ENCODE measurements at places on chromosomes 3 and 15.

DNA sequence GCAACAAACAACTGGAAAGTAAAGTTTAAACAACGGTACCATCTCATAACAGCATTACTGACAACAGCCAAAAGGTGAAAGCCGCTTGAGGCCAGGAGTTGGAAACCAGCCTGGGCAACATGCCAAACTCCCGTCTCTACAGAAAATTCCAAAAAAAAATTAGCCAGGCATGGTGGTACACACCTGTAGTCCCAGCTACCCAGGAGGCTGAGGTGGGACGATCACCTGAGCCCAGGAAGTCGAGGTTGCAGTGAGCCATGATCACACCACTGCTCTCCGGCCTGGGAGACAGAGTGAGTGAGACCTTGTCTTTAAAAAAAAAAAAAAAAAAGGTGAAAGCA, 4.4 kb downstream of the TNK2 start:
- DNase-seq = no peak

- no peak for DNase-seq
Observed at GRCh38 chr15:74961616-74962015, 5.0 kb upstream of the RPP25 start.

DNA sequence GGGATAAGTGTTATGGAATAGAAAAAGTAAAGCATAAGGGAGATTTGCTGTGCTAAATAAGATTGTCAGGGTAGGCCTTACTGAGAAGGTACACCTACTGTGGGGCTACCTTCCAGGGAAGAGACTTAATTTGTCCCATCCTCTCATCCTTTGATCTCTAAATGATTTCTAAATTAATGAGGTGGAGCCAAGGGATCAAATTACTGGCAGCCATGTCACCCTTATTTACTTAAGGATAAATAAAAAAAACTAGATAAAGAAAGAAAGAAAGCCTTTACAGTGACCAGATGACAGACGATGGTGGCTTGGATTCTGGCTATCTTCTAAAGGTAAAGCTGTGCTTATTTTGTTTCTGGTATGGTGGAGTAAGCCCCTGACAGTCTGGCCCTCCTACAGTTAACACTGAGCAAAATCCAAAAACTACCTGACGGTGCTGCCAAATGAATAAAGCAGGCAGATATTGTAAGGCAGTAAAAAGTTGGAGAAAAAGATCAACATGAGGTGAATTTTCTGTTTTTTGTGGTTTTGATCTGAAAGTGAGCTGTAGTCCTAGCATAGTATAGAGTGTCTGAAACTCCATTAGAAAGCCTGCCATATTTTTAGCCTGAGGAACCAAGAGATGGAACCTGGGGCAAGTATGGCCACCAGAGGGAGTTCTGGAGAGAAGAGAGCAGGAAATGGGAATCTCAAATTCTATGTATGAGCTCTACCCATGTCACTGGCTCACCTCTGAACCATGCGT, 285.1 kb upstream of the MANF start:
- DNase-seq = no peak

DNA sequence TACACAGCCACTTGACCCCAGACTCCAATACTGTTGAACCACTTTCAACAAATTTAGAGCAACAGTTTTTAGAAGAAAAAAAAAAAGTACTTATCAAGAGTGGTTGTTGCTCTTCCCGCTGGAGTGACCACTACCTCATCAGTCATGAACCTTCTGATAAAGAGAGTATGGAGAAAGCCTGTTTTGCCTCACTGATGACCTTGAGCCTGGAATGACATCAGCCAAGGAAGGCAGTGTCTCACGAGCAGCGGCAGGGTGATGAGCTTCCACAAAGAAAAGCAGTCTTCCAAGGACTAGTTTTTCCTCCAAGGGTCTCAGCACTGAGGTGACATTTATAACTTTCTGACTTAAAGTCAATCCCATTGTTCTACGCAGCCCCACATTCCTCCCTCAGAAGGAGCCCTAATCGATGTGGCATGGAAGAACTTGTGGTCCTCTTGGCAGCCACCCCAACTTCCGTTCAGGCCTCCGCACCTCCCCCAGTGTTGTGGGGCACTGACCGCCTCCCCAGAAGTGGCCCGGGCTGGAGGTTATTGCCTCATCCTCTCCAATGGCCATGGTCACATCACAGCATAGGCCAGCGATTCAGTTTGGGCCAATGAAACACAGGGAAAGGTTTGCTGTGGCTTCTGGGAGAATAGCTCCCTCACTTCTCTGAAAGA, 1.8 kb upstream of the CYP11A1 start:
- DNase-seq = no peak

DNA sequence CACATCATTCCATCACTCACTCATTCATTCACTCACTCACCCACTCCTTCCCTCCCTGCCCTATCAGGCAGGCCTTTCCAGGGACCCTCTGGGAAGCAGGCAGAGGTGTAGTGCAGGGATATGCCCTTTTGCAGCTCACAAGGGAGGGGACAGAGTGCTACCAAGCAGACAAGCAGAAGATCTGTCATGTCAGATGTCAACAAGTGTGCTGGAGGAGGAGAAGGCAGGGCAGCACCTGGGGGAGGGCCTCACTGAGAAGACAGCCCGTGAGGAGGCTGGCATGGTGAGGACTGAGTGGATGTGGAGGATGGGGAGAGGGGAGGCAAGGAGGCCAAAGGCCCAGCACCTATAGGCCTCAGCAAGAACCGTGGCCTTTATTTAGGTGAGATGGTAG, 15.3 kb downstream of the ABTB1 start:
- DNase-seq = no peak

GRCh38 chr15:76584868-76585575, 248.4 kb downstream of the ISL2 start:
- DNase-seq = no peak

DNA sequence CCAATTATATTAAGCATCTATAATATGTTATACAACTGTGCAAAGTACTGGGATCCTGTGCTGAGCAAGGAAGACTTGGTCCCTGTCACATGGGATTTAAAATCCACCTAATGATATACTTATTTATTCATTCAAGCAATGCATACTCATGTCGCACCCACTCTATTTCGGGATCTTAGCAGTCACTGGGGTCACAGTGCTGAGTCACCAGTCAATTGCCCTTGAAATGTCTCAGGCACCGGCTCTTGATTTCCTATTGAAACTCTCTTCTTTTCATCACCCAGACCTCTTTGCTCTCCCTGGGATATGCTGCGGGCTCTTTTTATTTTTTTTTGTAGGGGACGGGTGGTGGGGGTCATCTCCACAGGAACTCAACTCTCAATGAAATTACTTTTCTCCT, 194.5 kb upstream of the GAP43 start:
- DNase-seq = no peak

- DNase-seq = no peak
Observed at GRCh38 chr15:92140796-92141195, 252.9 kb upstream of the ST8SIA2 start.

DNA sequence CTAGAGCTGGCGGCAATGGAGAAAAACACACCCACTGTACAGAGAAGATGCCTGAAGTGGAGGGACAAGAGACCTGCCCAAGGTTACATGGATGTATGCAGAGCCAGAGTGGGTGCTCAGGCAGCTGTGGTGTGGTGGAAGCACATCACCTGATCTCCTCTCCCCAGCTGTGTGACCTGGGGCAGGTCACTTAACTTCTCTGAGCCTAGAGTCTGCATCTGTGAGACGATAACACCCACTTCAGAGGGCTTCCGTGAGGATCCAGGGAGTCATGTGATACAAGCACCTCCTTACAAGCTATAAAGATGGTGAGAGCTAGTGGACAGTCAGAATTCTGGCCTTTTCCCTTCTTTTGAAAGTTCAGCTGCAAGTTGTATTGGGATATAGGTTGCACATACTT, 55.1 kb upstream of the HERC1 start:
- DNase-seq = no peak

DNA sequence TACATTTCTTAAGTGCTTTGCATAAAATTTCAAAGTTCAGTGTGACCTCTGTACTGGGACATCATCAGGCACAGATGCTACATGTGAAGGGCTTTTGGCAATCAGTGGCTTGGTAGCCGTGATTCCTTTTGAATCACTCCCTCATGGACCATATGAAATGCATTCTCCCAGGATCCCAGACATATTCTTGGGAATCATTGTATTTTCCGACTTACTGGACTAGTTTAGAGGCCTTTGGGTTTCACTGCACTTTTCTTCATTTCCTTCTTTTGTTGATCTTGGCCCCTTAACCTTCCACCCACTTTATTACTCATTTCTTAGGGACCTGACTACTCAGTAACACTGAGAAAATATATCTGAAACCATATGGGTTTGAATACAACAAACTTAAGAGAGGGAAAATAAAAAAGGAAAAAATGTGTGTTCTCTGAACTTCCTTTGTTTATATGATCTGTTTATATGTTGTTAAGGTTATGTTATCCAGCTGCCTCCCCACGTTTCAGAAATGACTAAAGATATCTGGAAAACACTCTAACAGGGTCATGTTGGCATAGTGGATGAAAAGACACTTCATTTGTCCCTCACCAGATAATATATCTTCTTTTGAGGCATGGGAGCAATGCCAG, 35.1 kb downstream of the HMG20A start:
- no peak for DNase-seq

DNA sequence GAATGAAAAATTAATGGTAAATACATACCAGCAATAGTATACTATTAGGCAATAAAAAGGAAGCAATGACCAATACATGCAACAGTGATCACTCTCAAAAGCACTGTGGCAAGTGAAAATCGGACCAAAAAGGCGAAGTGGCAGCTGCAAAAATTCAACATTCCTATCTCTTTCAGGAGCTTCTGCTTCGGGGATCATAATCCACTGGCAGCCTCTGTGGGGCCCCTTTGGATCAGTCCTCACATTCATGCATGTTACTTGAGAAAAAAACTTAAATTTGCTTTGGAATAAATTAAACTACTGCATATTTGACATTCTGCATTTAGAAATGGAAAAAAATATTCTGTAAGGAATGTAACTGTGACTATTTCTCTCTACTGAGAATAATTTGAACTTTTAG, 425.6 kb downstream of the NR2F2 start:
- no peak for DNase-seq

DNA sequence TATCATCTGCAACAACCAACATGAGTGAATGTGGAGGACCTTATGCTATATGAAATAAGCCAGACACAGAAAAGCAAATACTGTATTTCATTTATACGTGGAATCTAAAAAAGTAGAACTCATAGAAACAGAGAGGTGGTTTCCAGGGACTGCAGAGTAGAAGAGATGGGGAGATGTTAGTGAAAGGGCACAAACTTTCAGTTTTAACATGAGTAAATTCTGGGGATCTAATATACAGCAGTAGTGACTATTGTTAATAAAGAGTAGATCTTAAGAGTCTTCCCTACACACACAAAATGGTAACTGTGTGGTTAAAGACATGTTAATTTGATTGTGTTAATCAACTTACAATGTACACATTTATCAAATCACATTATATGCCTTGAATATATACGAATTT, 20.9 kb upstream of the MELTF start:
- DNase-seq = no peak

GRCh38 chr3:106029954-106030626, 161.3 kb upstream of the CBLB start:
- DNase-seq = no peak

DNA sequence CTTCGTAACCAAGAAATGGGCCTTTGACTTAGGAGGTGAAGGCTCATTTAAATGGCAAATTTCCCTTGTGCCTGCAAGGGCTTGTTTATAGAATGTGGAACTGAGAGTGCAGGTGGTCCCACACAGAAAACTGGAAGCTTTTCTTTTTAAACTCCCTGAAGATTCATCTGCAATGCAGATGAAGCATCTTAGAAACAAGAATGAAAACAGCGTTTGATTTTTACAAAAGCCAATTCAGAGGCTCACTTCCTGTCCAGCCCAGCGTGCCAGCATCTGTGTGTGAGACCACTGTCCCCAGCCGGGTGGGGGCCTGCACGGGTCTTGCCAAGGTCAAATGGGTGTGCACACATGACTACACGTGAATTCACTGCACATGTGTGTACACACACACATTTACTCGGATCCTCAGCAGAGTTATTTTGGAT, 94.7 kb downstream of the LINGO1 start:
- DNase-seq = no peak

DNA sequence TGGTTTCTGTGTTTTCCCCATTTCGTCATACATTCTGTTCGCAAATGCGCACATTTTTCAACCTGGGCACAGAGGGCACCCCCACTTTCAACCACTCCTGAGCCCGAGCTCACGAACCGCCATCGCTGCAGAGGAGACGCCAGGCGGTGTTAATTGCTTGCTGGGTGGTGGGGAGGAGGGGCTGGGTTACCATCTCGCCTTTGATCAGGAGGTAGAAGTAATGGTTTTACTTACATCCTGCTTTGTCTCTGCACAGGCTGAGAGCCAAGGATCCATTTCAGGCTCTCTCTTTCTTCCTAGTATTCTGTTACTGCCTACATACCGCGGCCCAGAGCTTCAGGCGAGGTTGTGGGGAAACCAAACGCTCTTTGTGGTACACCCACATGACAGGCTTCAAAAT, 177.3 kb upstream of the WNT5A start:
- no peak for DNase-seq

- DNase-seq = no peak
Observed at GRCh38 chr3:37107846-37108245, 66.5 kb downstream of the LRRFIP2 start.

- no peak for DNase-seq
Observed at GRCh38 chr15:39807791-39808190, 25.1 kb upstream of the FSIP1 start.

DNA sequence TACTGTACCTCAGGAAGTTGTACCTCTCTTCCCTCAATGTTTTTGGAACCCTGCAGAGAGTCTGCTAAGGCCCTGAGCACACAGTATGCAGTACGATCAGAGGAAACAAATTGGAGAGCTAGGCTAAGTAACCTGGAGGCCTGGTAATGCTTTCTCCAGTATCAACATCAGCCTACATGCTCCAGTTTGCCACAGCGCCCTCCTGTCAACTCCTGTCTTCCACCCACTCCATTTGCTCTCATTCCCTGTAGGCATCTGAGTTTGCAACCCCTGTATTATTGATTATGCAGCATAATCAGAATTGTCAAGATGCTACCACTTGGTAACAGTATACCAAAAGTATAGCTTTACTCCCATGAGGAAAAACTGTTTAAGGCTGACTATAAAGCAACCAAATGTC, 14.4 kb downstream of the POLG start:
- no peak for DNase-seq

- no peak for DNase-seq
Observed at GRCh38 chr3:94398036-94398435, 335.2 kb downstream of the NSUN3 start.

DNA sequence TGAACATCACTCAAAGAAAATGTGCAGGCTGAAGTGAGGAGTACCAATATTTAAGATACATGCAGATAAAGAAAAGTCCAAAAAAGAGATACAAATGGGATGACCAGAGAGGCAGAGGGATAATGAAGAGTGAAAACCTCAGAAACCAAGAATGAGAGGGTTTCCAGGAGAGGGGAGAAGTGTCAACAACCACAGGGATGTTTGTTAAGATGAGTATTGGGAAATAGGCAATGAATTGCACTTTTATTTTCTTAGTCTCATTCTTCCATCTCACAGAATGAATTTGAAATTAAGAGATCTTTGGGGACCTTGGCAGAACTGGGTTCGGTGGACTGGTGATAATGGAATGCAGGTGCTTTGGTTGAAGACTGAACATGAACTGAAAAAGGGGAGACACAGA, 102.5 kb downstream of the ECT2 start:
- DNase-seq = no peak

All from stimulated activated CD4-positive, alpha-beta T cell treated with anti-CD3 and anti-CD28 coated beads, Interleukin-1b, Interleukin-23, amount 100 ng/mL, for 4 hours (primary cell).